ENCODE measurements at places on chromosomes 7 and 10. TPM values are rescaled to one million over a fixed set of nuclear protein-coding genes. Genes with fewer than 3 reads are reported as not detected.

PALD1 gene
- 0.13 TPM for total RNA-seq

PNLIPRP1 gene
- not detected for total RNA-seq

PVRIG gene
- not detected for total RNA-seq

CAMK1D gene
- total RNA-seq = 1.8 TPM

PAX2 gene
- total RNA-seq = not detected

COL13A1 gene
- total RNA-seq = not detected

C10orf53 gene
- not detected for total RNA-seq

VIPR2 gene
- not detected for total RNA-seq

UCMA gene
- total RNA-seq = not detected

GDF2 gene
- not detected for total RNA-seq

DTX2 gene
- 10.8 TPM for total RNA-seq

DPP6 gene
- total RNA-seq = not detected

CFTR gene
- under 0.01 TPM for total RNA-seq
